ENCODE measurements at places on chromosomes 4 and X. TPM values are rescaled to one million over a fixed set of nuclear protein-coding genes. Genes with fewer than 3 reads are reported as not detected.
A peak's percentile ranks its signal among the peaks of the same experiment; 100 is the strongest.

DNA sequence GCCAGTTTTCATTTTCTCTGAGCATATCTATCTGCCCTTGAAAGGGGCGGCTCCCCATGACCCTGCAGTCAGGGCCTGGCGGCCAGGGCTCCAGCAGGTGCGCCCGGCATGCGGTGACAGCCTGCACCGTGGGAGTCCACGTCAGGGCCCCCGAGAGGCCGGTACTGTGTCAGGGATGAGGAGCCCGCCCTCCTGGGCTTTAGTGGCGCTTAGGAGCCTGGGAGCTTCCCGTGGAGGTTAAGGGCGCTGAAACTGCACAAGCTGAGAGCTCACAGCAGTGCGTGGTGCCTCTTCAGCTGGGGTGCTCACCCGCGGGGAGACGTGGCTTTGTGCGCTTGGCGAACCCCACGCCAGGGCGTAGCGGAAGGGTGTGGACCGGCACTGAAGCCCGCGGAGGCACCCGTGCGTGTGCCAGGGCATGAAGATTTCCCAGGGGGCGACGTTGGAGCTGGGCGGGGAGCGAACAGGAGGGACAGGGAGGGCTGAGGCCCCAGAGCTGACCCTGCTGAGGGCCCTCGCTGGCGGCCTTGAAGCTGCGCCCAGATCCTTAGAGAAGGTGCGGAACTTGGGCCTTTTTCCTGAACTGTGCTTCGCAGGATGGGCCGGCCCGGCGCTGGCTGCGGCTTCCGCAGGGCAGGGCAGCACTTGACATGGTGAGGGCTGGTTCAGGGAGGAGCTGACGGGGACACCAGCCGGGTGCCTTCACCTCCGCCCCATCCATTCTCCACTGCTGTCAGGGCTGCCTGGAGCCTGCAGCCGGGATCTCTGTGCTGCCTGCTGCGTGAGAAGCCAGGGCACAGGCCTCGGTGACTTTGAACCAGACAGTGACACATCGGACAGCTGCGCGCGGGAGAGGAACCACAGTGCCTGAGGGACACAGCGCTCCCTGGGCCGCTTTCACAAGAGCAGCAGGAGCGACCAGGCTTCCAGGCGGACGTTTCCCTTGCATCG lies 32.9 kb downstream of the HTT-AS start:
- DNase-seq = no peak

DNA sequence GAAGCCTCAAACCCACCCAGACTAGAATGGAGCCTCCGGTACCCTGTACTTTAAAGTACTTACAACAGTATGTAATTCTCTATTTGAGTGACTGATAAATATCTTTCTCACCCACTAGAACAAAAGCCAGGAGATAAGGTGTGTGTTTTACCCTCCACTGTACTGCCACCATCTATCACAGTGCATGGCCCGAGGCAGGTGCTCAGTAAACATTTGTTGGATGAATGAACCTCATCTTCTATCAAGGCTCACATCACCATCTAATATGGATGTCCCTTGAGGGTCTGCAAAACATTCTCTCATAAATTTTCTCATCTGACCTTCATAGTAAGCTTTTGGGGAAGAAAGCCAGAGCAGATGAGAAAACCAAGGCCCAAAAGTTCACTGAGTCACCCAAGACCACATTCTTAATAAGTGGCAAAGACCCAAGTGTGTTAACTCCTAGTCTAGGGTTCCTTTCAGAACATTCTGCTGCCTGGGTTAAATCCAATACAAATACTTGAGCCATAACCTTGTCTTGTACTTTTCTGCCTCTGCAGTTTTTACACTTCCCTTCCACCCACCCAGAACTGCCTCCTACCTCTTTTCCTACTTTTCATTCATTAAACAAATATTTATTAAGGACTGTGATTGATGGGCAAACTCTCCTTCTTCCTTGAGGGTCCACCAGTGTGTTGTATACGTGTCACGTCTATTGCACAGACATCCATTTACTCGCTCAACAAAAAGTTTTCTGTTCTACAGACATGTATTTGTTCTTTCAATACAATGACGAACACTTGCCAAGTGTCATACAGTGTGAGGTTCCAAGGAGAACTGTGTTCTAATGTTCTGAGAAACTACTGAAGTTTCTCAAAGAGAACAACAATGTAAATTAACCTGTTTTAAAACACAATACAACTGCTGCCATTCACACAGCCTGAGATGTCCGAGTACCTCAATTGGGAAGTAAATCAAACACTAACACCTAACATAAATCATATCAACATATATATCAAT lies 35.7 kb downstream of the APBB2 start:
- no peak for DNase-seq

GRCh38 chrX:104469771-104470170 lies 96.2 kb upstream of the IL1RAPL2 start:
- DNase-seq = no peak

- peak; percentile 33 for DNase-seq
Measured at GRCh38 chr4:100106982-100107381, 83.3 kb downstream of the DDIT4L start.

- DNase-seq = no peak
Measured at GRCh38 chr4:58739275-58739674, 1629.1 kb upstream of the IGFBP7 start.

DNA sequence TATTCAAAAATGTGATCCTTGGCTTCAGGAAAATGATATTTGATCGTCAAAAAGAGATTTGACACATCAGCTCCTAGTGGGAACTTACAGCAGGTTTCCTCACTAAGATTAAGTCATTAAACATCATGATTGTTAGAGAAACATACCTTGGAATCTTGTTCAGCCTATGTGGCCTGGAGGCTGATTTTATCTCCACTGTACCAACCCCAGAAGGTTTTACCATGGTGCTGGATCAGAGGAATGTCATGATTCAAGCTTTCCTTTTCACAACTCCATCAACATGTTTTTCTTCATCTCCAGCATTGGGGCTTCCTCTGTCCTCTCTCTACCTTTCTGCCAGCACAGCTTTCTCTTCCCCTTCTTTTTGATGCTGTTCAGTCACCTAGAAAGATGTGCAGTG lies 68.4 kb upstream of the MID1IP1 start:
- peak; percentile 37 for DNase-seq

- DNase-seq = no peak
Measured at GRCh38 chr4:141409556-141409955, 188.9 kb downstream of the ZNF330 start.

DNA sequence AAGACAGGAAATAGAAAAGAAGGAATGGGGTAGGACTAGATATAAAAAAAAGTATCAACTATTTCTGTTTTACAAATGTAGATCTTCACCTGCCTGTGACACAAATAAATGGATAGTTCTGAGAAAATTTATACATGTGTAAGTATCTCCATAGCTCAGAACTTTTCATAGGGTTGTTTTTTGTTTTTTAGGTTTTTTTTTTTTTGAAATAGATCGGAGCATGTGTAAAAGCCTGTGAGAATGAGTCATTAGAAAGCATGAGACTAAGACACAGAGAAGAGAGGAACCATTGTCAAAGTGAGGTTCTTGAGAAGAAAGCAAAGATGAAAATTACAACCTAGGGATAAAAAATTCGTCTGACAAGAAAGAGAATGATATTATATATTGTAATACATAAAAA lies 481.6 kb downstream of the PABPC4L start:
- no peak for DNase-seq

GRCh38 chr4:165440415-165441158 lies 61.8 kb downstream of the CPE start:
- DNase-seq = peak; percentile 71

GRCh38 chrX:46837558-46838485 lies 979 bp downstream of the RP2 start:
- peak; percentile 30 for DNase-seq

Gene UCHL1
- 2,581 TPM for total RNA-seq

Gene ASB12
- total RNA-seq = not detected

Gene NOX1
- not detected for total RNA-seq

Gene NDST4
- total RNA-seq = not detected

Gene HTT
- total RNA-seq = 11.4 TPM

Gene LINC00632
- 31.3 TPM for total RNA-seq

Gene WNK3
- total RNA-seq = 0.96 TPM

Gene SYN1
- not detected for total RNA-seq
